AG08395 (cell line): ENCODE measurements at places on chromosomes 11 and 22.
A peak's percentile ranks its signal among the peaks of the same experiment; 100 is the strongest.

GRCh38 chr11:122122179-122122578 is 6.2 kb upstream of the BLID start:
- DNase-seq, result no peak

GRCh38 chr11:1348146-1348795 is 38.8 kb upstream of the TOLLIP start:
- DNase-seq, result no peak

GRCh38 chr11:41003339-41004282 is 455.8 kb downstream of the LRRC4C start:
- no peak for DNase-seq

- DNase-seq, result peak; percentile 18
These were observed 3.0 kb downstream of the OR52W1 start for GRCh38 chr11:6202041-6202440.

- DNase-seq, result no peak
These were observed 159.7 kb downstream of the DBX1 start for GRCh38 chr11:20000351-20001134.

- peak; percentile 2 for DNase-seq
These were observed 120.4 kb upstream of the GRIA4 start for GRCh38 chr11:105489446-105489845.

GRCh38 chr11:115169251-115169650 is 335.0 kb downstream of the CADM1 start:
- DNase-seq, result no peak

- DNase-seq, result no peak
These were observed 4.8 kb downstream of the ADAMTS8 start for GRCh38 chr11:130423541-130424142.

DNA sequence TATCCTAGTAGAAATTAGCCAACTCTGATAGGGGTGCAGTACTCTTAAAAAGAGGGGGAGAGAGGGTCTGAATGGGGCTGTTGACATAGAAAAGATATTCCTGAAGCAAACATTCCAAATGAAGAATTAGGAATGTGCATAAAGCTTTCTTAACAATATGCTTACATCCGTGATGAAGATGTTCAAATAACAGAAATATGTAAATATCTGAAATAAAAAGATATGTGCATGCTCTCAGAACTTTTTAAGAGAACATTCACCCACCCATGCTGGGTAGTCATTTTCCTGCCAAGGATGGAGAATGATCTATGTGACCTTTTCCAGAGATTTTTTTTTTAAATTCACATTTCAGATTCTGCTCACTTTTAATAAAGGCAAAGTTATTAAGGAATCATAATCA is 80.6 kb downstream of the GRIA4 start:
- DNase-seq, result no peak

GRCh38 chr11:58609723-58610122 is 12.7 kb upstream of the CNTF start:
- DNase-seq, result no peak

GRCh38 chr11:61168800-61169199 is 7.6 kb upstream of the VPS37C start:
- no peak for DNase-seq

DNA sequence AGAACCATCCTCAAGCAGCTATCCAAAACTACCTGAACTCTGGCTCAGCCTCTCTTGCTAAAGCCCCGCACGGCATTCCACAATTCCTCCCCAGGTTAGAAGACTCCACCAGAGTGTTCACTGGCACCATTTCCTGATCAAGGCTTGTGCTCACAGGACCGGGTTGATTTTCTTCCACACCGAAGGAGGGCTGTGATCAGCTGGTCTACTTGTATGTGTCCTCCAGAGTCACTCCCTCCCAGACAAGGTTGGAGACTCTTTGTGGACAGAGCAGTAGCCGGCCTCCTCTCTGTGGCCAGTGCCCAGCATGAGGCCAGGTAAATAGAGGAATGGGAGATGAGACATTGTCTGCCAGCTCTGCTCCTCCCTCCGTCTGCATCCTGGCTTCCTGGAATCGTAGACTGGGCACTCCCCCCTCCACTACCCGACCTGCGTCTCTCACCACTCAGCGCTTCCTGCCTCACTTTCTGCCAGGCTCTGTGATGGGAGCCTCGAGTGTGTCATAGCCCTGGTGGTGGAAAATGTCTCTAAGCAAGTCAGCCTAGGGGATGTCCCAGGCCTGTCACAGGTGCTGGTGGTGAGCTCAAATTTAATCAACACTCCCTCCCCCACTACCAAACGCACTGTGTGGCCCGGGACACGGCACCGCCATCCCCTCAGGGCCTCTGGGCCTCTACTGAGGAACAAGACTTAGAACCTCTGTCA is 12.5 kb upstream of the TMPRSS6 start:
- DNase-seq, result peak; percentile 47

GRCh38 chr11:110948112-110948511 is 235.9 kb upstream of the ARHGAP20 start:
- DNase-seq, result no peak

GRCh38 chr22:23673050-23673620 is 17.7 kb upstream of the RGL4 start:
- no peak for DNase-seq

GRCh38 chr22:47748271-47748670 is 985.8 kb downstream of the TBC1D22A start:
- DNase-seq, result no peak

DNA sequence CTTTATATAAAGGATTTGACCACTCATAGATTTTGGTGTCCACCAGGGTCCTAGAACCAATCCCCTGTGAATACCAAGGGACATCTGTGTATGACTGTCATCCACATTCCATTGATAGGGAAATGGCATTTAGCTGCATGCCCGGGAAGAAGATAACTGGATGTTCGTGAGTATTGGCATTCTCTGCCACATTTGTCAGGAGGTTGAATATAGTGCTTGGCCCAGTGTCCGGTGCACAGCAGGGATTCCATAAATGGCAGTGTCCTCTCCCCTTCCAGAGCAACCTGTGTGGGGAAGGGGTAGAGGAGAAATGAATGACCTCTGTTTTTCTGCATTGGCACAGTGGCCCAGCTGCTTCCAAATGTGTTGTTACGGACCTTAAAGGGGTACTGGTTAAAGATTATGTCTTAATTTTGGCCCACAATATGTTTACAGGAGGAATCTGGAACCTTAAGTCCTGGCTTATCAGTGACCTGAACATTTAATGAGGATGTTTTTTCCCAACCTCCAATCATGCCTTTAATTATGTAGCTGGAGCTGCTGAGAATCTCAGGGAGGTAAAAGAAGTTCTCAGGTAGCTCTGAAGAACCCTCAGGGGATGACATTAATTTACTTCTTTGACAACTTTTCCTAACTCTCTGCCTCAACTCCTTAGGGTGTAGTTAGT is 33.6 kb upstream of the OR4B1 start:
- DNase-seq, result no peak

GRCh38 chr22:49964136-49965090 is 3.8 kb downstream of the PIM3 start:
- DNase-seq, result no peak

DNA sequence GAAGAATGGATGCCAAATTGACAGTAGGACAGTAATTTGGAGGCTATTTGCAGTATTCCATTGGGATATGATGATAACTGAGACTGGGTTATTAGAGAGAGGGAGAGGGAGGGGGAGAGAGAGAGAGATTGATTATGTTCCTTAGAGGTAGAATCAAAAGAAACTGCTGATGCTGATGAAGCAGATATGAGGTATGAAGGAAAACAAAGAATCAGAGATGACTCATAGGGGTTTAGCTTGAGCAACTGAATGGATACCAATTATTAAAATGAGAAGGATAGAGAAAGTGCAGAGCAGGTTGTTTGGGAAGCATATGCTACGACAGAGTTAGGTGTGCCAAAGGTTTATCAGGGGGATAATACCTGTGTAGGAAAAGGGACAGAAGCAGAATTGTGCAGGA is 12.8 kb upstream of the NUCB2 start:
- DNase-seq, result peak; percentile 48

GRCh38 chr22:45554040-45554406 is 51.3 kb downstream of the FBLN1 start:
- DNase-seq, result no peak

DNA sequence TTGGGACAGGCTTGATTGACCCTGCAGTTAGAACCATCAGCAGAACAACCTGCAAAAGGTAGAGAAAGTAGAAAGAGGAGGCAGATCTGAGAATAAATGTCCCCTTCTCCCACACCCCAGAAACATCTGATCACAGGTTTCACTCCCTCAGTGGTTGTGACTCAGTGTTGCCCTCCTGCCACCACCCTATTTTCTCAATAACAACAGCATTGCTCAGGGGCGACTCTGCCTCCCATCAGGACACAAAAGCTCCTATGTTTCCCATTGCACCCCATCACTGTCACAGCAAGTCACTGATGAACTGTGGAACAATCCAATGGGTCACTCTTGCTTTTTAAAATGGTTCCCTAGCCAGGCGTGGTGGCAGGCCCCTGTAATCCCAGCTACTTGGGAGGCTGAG is 110.2 kb downstream of the RASSF10 start:
- DNase-seq, result no peak
